ENCODE measurements at places on chromosomes 5 and 9.
A peak's percentile ranks its signal among the peaks of the same experiment; 100 is the strongest.

DNA sequence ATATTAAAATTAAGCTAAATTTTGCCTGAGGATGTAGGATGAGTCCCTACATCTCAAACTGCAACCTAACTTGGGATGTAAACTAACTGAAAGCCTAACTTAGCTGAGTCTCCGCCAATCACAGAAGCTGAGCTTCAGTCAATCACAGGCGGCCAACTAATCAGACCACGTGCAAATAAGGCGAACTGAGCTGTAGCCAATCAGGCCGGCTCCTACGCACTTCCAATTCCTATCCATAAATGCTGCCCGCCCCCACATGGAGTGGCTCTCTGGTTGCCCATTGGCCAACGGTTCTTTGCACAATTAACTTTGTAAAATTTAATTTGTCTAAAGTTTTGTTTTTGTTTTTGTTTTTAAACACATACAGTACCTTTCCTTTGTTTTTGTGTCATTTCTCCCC, 13.9 kb upstream of the GPX8 start:
- no peak for DNase-seq

DNA sequence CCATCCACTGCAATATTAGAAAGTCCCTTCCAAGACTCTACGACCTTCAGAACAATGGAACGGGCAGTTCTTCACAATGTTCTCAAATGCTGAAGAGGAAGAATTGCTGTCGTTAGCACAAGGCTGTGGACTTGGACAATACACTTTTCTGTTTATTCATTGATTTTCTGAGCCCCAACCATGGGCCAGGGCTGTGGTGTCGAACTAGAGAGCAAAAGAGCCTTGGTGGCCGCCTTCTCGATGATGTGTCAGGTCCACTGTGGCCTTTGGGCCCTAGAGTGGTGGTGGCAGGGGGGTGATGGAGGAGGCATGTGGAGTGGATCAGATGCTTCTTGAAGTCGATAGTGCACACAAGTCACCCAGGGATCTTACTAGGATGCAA, 18.5 kb upstream of the KIF12 start:
- no peak for DNase-seq

DNA sequence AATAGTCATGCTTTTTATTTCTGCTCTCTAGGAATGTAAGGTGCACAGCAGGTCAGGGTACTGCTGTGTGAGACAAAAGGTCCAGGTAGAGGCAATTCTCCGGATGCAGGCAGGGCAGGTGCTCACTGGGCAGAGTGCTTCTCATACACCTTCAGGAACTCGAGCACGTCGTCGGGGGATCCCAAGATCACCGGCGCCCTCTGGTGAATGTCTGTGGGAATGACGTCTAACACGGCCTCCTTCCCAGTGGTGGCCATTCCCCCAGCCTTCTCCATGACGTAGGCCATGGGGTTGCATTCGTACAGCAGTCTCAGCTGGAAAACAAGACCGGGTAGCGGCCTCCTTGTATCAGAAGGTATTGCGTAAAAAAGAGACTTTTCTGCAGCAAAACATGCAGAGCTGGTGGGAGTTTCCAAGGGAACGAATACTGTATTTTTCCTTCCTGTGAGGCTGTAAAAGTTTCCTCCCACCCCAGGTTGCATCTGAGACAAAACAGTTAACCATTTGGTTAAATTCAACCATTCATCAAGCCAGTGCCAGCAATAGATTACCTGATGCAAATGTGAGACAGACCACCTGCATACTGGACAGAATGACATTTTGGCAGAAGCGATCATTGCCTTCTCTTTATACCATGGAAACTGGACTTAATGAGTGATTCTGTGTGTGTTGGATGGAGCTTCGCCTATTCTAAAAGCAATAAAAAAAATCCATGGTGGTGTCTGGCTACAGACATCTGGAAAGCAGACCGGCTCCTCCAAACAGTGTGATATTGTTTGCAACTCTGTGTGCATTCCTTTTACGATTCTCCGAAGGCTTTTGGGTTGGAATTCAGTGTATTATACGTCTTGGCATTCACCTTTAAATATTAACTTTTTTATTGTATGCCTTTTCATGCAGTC, 9.9 kb upstream of the FBP2 start:
- peak; percentile 64 for DNase-seq

GRCh38 chr5:96279801-96280542, 153.1 kb downstream of the PCSK1 start:
- no peak for DNase-seq

GRCh38 chr9:108842610-108843295, 13.0 kb downstream of the ACTL7B start:
- DNase-seq = no peak

- no peak for DNase-seq
Measured at GRCh38 chr5:2330325-2331130, 420.9 kb downstream of the IRX2 start.

- peak; percentile 4 for DNase-seq
Measured at GRCh38 chr5:88377240-88377639, 108.6 kb upstream of the TMEM161B start.

DNA sequence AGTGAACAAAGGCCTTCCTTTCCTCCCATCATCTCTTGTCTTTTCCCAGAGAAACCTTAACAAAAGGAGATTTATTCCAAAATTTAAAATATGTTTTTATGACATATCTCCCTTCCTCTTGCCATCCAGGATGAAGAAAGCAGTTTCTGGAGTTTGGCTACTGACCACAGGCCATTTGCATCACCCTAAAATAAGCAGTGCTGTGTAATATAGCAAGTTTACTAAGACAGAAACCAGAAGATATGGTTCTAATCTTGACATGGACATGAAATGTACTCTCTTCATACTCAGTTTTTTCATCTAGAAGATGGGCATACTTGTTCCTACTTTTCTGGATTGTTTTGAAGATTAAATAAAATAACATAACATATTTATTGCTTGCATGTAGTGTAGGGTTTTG, 50.2 kb upstream of the ZFAND5 start:
- DNase-seq = no peak

- no peak for DNase-seq
Measured at GRCh38 chr5:40479939-40480338, 199.8 kb upstream of the PTGER4 start.

GRCh38 chr5:171441246-171441791, 21.9 kb downstream of the FGF18 start:
- DNase-seq = no peak

DNA sequence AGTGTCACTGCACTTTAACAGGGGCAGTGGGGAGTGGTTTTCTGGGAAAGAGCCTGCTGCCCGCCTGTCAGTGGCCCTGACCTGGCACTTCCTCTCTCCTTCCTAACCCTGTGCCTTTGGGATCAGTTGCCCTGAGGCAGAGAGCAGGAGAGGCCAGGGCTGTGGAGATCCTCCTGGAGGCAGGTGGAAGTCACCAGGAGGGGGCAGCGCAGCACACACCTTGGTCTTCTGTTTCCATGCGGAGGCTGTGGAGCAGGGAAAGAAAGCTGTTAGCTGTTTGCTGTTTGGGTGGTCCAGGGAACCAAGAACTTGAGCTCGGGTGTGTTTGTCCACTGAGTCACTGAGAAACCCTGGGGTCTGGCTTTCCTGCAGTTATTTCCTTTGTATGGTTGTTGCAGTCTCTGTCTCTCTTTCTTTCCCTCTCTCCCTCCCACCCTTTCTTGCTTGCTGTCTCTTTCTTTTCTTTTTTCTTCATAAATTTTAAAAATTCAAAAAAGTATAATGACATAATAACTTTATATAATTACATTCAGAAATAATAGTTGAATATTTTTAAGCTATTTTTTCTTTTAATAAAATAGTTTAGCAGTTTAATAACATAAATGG, 28.1 kb downstream of the NTRK2 start:
- peak; percentile 85 for DNase-seq

DNA sequence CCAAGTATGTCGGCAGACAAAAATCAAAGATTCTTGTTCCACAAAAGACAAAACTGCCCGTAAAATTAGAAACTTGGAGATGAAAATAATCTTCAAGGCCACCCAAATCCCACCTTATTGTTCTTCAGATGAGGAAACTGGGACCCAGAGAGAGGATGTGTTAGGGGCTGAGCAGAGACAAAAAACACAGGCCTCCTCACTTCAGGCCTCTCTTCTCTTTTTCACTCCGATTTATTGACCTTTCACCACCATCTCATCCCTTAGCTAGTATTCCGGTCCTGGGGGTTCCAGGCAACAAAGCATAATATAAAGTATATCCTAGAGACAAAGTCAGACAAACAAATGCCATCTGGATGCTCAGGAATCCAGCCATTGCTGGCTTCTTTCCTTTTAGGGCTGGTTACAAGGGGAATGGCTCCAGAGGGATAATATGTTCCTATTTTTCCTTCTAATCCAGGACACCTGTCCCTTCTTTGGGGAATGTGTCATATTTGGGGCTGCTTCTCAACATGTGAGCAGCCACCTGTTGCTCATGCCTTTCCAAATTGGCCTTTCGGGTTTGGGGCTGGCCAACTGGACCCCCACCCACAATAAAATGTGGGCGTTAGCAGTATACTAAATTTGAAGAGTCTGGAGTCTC, 42.2 kb upstream of the AFAP1L1 start:
- no peak for DNase-seq

DNA sequence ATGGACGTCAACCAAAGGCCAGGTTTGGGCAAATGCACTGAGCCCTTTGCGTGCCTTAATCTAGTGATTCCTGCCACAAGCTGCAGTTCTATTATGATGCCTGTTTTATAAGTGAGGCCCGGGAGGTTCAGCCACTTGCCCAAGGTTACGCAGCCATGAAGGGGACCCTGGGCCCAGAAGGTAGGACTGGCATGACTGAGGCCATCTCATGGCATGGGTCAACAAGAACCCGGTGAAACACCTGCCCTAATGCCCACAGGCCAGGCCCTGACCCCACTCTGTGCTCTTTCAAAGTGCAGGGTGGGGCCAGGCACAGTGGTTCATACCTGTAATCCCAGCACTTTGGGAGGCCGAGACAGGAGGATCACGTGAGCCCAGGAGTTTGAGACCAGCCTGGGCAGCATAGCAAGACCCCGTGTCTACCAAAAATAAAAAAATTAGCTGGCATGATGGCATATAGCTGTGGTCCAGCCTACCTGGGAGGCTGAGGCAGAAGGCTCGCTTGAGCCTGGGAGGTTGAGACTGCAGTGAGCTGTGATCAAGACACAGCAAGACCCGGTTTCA, 8.6 kb downstream of the NINJ1 start:
- DNase-seq = no peak

- DNase-seq = no peak
Measured at GRCh38 chr9:82252116-82252515, 263.5 kb downstream of the SPATA31D1 start.

- DNase-seq = peak; percentile 96
Measured at GRCh38 chr5:154197801-154198491, 7.4 kb downstream of the GALNT10 start.

DNA sequence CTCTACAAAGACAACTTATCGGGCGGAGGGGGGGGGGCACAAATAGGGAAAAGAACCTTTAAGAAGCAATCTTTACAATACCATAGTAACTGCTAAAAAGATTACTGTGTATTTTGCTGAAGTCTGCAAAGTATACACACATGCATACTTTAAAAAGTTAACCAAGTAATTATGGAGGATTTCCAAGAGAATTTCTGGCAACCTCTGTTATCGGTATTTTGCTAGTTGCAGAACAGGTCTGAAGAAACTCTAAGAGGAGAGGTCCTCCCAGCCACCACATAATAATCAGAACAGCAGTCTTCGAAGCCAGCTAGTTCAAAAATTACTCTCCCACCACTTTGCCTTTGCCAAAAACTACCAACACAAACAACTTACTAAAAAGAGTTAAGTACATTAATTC, 56.1 kb downstream of the UBAP2 start:
- DNase-seq = peak; percentile 16

DNA sequence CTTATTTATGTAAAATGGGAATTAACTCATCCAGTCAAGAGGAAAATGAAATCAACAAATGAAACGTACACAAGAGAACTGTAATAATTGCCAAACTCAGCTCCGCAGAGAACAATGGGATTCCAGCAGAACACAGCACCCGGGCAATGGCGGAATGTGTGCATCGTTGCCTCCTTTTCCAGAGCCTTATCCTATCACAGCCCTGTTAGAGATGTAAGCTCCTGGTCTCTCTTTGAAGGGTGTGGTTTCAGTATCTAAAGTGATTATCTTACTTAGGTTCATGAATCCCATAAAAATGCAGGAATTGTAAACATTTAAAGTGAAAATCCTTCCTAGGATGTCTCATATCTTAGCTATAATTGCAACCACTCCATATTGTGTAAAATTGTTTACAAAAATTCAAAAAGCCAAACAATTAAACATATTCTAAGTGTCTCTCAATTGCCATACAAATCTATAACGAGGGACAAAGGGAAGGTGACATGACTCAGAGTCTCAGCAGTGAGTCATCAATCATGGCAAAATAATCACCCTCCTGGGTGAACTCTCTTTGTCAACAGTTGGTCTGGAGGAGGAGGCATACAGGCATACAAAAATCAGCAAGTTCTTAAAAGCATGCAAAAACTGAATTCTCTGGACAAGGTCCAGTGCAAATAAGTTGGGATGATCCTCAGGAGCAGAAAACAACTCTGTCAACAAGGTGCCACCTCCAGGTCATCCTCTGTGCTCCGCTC, 22.6 kb downstream of the SEMA5A start:
- peak; percentile 73 for DNase-seq

GRCh38 chr9:133375116-133375723, 640 bp downstream of the SURF4 start:
- DNase-seq = peak; percentile 58

DNA sequence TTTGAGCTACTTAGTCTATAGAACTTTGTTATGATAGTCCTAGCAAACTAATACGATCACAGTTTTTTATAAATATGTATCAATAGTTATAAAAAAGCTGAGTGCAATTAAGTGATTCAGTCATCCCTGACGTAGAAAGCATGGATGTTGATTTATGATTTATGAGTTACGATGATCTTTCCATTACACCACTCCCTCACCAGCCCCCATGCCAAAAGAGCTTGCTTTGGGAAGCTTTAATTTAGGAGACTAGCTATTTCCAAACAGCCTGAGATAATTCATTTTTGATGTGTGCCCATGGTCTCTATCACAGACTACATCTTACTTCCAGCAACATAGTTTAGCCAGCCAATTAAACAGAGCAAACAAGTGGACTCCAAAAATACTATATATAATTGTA, 256.8 kb downstream of the GABRG2 start:
- no peak for DNase-seq
